ENCODE measurements at places on chromosomes 12 and 14.

GRCh38 chr12:26219736-26220135, 24.4 kb downstream of the SSPN start:
- DNase-seq, result no peak

DNA sequence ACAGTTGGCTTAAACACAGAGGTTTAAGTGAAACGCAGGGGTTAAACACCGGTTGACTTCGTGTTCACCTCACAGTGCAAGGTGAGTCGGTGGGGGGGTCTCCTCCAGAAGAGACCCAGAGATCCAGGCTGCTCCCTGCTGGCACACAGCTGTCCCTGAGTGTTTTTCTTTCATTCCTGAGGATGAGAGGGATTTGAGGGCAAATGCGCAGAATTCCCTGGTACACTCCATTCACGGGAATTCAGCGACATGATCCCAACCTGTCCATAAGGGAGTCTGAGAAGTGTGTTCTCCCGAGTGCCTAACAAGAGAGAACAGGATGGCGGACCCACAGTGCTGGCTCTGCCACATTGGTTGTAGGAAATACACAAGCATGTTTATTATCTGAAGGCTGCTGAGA, 107.2 kb upstream of the ESRRB start:
- no peak for DNase-seq

- DNase-seq, result no peak
These were observed 248.7 kb upstream of the EGLN3 start for GRCh38 chr14:34199585-34199984.

DNA sequence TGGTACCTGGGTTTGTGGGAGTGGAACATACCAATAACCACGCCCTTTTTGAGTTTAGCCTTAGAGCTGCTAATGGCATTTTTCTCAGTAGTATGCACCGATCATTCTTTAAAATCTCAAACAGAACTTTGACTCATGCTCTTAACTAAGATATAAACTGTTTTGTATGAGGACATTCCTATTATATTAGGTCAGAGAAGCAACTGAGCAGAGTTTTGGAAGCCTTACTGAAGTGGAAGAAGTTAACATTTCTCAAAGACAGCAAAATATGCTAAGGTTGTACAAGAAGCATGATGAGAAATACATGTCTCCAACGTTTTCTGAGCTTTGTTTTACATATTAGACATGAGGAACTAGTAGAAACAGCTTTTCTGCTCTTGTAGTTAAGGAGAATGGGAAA, 819.2 kb downstream of the FSCB start:
- no peak for DNase-seq

- DNase-seq, result no peak
These were observed 54.9 kb upstream of the SCN8A start for GRCh38 chr12:51536159-51536558.
